ENCODE measurements at places on chromosomes 12 and 14. TPM values are rescaled to one million over a fixed set of nuclear protein-coding genes. Genes with fewer than 3 reads are reported as not detected.

Gene CLEC1A
- total RNA-seq: not detected

Gene GAS2L3
- total RNA-seq: 38.0 TPM

Gene SOX5
- 12.8 TPM for total RNA-seq

Gene DPY19L2
- 2.3 TPM for total RNA-seq

Gene ARHGEF25
- 18.3 TPM for total RNA-seq

Gene TCL1B
- total RNA-seq: not detected

Gene KRT77
- not detected for total RNA-seq

Gene GZMH
- not detected for total RNA-seq

Gene TMTC1
- 12.8 TPM for total RNA-seq

Gene TMPRSS12
- not detected for total RNA-seq

Gene FZD10
- total RNA-seq: not detected

Gene SERPINA9
- total RNA-seq: not detected

Gene IL22
- total RNA-seq: not detected

Gene MYH6
- not detected for total RNA-seq

Gene KRT74
- total RNA-seq: not detected

Gene FAIM2
- total RNA-seq: 13.8 TPM

Gene GPR65
- total RNA-seq: not detected

Gene TMEM63C
- 1.9 TPM for total RNA-seq
